HT1080 (cell line): ENCODE measurements at places on chromosomes 3 and 15. TPM values are rescaled to one million over a fixed set of nuclear protein-coding genes. Genes with fewer than 3 reads are reported as not detected.

DNA sequence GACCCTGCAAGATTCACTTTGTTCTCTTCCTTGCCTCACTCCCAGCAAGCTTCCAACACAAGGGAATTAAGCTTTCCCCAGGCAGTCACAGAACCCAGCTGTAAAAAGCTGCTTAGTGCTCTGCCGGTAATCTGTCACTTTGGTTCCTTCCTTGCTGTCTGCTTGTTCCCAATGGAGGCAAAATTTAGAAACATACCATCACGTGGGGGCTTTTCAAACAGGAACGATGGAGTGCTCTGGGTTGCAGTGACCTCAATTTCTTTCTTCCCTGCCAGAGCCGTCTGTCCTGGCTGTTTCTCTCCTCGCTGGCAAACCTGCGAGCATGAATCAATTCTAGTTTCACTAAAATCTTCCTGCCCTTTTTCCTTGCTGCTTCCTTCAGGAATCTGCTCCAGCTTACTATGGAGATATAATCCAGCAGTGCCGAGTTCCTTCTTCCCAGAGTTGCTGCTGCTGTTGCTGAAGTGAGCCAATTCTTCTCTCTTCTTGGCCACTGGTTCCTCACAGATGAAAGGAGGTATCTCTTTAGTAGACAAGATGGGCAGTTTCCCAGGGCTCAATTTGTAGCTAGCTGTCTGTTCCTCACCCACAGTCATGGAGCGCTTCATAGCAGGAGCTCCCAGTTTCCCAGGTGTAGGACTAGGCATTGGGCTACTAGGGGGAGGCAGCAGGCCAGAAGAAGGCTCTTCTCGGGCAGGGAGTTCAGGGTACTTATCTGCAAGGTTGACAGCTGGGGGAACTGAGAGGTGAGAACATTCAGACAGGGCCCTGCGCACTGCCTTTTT is 88.1 kb downstream of the DHX30 start:
- no peak for DNase-seq

Gene COL6A5
- total RNA-seq, result 0.17 and 0.26 TPM in 2 replicates

GRCh38 chr3:115099986-115100571 is 47.0 kb downstream of the ZBTB20 start:
- DNase-seq, result peak; percentile 78

GRCh38 chr15:60349589-60349988 is 48.2 kb downstream of the ANXA2 start:
- no peak for DNase-seq

Gene GOLGA8O
- 0.10 TPM in 1 of 2 replicates, not detected in the other for total RNA-seq

Gene LRRN1
- 0.16 TPM in 1 of 2 replicates, not detected in the other for total RNA-seq

GRCh38 chr3:124078953-124079911 is 87.3 kb upstream of the ROPN1 start:
- peak; percentile 50 for DNase-seq

DNA sequence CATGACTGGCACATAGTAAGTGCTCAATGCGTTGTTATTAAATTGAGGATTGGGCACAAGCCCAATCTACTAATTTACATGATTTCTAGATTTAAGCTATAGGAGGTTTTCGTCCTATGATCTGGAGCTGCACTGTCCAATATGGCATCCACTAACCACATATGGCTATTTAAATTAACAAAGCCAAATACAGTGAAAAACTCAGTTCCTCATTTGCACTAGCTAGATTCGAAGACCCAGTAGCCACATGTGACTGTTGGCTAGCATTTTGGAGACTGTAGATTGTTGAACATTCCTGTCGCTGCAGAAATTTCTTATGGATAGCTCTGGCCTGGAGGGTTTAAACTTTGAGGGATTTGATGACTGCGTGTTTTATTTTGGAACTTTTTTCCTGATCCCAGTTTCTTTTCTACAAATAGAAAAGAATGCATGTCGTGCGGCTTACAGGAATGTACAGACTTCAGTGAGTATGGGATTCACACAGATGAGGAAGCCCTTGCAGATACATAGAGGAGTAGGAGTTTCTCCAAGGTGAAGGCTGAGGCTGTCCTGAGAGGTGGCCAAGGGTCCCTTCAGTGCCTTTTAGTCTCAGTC is 82.8 kb downstream of the SLCO3A1 start:
- DNase-seq, result no peak

DNA sequence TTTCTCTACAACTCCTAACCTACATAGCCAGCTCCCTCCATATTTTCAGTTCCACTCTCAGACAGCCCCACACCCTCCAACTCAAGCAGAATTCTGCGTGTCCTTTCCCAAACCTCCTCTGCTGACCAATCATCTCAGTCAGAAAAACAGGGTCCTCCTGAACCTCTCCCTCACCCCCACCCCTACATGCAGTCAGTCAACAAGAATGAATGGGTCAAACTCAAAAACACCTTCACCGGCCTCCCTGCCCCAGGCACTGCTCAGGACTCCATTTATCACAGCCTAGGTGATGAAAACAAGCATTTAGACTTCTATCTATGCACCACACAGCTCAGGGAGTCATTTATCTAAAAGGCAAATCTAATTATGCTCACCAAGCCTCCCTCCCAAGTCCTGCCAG is 32.4 kb downstream of the MYL3 start:
- DNase-seq, result no peak

DNA sequence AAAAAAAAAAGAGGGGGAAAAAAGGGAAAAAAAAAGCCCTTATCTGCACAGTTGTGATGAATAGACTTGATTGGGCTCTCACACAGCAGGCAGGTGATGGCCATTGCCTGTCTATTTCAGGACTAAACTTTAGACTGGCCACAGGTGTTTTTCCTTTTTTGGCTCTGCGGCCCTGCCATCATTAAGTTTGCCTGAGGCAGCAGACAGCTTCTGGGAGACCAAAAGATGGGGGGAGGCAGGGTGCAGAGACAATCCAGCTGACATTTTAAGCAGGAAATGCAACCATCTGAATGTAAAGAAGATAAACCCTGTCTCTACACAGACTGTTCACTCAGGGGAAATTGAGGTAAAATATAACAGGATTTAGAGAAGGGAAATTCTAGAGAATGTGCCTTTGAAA is 295.0 kb upstream of the KCNH8 start:
- no peak for DNase-seq

- DNase-seq, result no peak
These were observed 570.4 kb downstream of the SI start for GRCh38 chr3:164507886-164508285.

GRCh38 chr3:20561166-20561565 is 375.2 kb upstream of the SGO1 start:
- DNase-seq, result no peak

DNA sequence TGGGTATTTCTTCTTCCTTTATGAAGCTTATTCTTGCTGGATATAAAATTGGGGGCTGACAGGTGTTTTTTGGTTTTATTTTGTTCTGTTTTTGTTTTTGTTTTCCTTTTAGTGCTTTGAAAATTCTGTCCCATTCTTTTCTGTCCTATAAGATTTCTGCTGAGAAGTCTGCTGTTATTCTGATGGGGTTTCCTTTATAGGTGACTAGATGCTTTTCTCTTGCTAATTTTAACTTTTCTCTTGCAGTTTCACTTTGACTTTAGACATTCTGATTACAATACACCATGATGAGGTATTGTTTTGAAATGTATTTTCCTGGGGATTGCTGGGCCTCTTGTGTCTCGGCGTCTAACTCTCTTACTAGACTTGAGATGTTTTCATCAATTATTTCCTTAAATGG is 22.8 kb downstream of the TTC14 start:
- no peak for DNase-seq

DNA sequence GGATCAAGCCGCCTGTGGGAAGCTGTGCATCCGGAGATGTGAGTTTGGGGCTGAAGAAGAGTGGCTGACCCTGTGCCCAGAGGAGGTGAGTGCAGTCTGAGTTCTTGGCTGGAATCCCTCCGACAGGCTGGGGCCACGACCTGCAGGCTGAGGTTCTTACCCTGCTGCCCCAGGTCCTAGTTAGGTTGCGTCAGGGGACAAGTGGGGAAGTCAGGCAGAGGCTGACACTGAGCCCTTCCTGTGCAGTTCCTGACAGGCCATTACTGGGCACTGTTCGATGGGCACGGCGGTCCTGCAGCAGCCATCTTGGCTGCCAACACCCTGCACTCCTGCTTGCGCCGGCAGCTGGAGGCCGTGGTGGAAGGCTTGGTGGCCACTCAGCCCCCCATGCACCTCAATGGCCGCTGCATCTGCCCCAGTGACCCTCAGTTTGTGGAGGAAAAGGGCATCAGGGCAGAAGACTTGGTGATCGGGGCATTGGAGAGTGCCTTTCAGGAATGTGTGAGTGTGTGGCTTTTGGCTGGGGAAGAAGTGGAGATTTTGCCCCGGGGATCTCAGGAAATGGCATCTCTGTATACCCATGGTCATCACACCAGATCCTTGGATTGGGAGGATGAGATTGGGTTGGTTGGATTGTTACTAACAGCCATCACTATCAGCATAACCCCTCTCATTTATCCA is 1.3 kb downstream of the PPM1M start:
- DNase-seq, result no peak

DNA sequence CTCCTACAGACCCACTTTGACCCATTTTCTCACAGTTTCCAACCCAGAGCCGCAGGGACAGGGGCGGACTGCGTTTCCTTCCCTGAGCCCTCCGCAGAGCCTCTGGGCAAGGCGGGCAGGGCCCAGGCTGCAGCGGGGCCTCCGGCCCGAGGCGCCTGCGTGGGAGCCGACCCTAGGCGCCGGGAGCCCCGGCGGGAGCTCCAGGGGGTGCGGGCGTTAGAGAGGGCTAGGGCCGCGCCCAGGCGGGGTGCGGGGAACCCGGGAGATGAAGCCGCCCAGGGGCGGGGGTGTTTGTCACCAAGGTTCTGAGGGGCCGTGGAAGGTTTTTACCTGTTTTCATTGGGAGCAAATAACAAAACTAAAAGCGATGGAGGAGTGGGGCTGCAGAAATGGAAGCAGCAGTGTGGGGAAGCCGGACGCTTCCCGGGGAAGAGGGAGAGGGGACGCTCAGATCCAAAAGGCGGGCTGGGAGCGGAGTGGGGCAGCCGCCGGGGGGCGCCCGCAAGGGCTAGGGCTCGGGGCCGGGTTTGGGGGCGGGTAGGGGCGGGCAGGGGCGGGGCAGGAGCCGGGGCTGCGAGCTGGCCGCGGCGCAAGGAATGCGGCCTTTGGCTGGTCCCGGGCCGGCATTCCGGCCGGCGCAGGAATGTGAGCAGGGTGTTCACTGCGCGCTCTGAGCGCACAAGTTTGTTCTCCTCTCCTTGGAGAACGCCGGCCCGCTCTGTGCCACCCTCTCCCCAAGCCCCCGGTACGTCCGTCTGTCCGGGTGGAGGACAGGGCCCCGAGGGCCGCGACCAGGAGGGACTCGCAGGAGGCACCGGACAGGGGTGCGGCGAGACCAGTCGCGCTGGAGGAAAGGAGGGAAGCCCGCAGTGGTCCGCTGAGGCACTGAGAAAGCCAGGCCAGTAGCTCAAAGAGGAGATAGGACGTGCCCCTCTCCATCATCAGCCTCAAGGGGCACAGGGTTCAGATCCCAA is 61.1 kb downstream of the AMOTL2 start:
- DNase-seq, result no peak

DNA sequence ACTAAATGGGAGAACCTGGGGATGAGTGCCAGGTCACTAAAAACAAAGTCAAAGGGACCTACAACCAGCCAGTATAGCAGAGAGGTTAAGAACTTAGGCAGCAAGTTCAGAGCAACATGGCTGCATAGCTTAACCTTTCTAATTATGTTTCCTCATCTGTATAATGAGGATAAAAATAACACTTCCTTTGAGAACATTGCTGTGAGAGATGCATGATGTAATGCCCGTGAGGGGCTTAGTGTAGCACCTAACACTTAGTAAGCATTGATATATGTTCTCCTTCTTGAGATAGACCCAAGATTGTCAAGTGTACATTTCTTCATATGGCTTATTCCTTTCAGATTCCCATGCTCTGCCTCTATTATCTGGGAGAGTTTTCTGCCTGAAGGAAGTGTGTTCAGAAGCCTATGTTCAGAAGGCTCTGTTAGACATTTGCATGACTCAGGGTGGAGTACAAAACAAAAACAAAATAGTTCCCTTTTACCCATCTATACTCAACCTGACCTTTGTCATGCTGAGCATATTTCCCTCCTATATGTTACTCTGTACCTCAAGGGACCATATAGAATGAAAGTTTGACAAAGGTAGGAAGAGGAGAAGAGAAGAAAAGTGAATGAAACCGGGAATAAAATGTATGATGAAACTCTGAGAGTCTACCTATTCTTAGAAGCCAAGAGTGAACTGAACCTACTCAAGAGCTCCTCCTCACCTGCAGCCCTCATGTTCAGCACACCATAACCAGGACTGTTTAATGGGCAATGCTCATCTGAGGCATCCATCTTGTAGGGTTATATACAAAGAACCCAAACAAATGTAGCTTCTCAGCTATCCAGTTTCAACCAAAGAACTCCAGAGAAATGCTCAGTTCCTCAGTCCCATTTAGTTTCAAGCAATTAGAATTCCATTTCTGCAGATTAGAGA is 70.7 kb upstream of the KCNMB2 start:
- no peak for DNase-seq

Gene P2RY14
- total RNA-seq, result not detected in 2 replicates

- DNase-seq, result no peak
These were observed 21.8 kb downstream of the LARP6 start for GRCh38 chr15:70832176-70832575.

DNA sequence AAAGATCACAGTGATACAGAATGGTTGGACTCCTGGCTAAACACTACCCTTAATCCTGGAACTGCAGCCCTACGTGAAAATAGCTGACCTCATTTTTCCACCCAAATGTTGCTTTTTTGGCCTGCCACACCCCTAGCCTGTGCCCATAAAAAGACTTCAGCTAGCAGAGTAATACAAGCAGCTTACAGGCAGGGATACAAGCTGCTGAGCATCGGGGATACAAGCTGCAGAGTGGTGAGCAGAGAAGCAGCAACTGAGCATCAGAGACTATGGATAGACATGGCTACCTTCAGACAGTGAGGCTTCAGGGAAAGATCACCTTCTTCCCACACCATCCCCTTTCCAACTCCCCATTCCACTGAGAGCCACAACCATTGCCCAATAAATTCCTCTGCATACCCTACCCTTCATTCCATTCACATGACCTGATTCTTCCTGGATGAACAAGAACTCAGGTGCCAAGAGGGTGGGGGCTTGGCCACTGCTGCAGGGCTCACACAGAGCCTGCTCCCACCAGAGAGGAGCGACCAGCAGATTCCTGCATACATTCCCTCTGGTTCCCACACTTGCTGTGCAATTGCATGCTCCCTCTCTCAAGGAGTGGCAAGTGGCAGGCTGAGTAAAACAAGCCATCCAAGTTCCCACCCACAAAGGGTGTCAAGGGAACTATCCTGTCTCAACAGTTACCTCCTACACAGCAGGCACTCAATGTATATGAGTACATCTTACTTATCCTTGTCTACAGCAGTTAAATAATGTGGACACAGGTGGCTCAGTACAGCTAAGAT is 217.5 kb downstream of the ALCAM start:
- DNase-seq, result peak; percentile 60

- no peak for DNase-seq
These were observed 34.6 kb downstream of the GASK1A start for GRCh38 chr3:43013743-43014155.

- no peak for DNase-seq
These were observed 802 bp downstream of the RCN2 start for GRCh38 chr15:76932135-76932966.

GRCh38 chr3:49500205-49500731 is 30.2 kb downstream of the DAG1 start:
- DNase-seq, result no peak
